ENCODE measurements at places on chromosomes 5 and 9. TPM values are rescaled to one million over a fixed set of nuclear protein-coding genes. Genes with fewer than 3 reads are reported as not detected.

TMEM215 gene
- not detected for total RNA-seq

SOX30 gene
- total RNA-seq: 0.52 TPM

MYMK gene
- not detected for total RNA-seq

IRGM gene
- total RNA-seq: 1.2 TPM

PCDHB12 gene
- total RNA-seq: 2.8 TPM

DNA sequence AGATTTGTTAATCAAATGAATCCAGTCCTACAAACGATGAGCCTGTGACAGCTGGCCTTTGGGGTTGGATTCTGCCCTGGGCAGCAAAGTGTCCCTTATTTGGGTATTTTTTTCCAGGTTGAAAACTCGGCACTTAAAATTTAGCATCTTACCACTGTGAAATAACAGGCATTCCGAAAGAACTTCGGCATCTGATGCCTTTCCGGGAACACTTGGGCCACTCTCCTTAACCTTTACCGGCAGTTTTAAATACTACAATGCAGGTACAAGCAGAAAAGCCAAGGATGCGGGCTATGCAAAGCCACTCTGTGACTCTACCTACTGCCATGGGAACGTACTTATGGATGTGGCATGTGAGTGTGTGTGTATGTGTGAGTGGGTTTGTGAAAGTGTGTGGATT is 1.0 kb upstream of the RASGRF2 start:
- no peak for DNase-seq

TICAM2 gene
- total RNA-seq: 2.8 TPM

DNA sequence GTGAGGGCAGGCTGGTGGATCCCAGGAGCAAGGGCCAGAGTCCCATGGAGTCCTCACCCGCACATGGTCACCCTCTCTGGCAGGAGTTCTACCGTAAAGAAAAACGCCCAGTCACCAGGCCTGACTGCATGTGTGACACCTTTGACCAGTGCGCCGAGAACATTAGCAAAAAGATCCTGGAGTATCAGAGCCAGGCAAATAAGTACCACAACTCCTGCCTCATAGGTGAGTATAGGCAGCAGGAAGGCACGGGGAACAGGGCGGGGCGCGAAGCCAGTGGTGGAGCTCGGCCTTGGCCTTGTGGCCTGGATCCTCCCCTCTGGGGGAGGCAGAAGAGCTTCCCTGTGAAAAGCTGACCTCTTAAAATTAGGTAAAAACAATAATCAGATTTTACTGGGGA is 45.4 kb upstream of the TDRD7 start:
- DNase-seq: no peak

DBH gene
- total RNA-seq: not detected

DNA sequence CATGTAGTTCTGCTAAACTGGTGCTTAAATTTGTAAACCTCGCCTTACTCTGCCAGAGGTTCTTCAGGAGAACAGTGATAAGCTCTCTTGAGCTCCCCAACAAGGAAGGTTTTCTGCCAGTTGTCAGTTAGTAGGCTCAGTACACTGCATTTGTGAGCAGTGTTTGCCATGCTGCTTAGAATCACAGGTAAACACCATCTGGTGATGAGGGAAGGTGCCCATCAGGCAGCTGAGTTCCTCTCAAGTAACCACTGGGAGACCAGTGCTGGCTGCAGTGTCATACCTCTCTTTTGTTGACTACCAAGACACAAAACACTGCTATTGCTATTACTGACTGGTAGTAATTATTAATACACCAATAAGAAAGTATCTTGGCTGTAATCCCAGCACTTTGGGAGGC is 186.2 kb upstream of the OTULINL start:
- DNase-seq: no peak

OBP2B gene
- total RNA-seq: not detected

- no peak for DNase-seq
Measured at GRCh38 chr5:150530951-150531588, 23.1 kb downstream of the NDST1 start.

- DNase-seq: no peak
Measured at GRCh38 chr5:129935626-129936025, 31.4 kb downstream of the CHSY3 start.

GRCh38 chr9:23044549-23044948 is 597.9 kb downstream of the DMRTA1 start:
- no peak for DNase-seq

- peak; percentile 52 for DNase-seq
Measured at GRCh38 chr9:33162721-33163311, 4.3 kb downstream of the B4GALT1 start.

DNA sequence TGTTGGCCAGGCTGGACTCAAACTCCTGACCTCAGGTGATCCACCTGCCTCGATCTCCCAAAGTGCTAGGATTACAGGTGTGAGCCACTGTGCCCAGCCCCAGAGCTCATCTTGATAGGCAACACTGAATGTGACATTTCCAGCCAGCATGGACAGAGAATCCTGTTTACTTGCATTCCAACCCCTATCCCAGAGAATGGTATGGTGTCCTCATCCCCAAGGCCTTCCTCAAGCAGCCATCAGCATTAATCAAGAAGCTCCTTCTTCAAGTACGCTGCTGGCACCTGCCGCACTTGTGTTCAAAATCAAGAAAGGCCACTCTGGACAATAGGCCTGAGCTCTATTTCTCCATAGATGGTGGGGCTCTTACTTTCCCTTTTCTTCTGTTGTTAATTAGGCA is 40.2 kb downstream of the STARD4 start:
- no peak for DNase-seq

GRCh38 chr5:69103521-69103920 is 9.7 kb downstream of the SLC30A5 start:
- DNase-seq: no peak

DNA sequence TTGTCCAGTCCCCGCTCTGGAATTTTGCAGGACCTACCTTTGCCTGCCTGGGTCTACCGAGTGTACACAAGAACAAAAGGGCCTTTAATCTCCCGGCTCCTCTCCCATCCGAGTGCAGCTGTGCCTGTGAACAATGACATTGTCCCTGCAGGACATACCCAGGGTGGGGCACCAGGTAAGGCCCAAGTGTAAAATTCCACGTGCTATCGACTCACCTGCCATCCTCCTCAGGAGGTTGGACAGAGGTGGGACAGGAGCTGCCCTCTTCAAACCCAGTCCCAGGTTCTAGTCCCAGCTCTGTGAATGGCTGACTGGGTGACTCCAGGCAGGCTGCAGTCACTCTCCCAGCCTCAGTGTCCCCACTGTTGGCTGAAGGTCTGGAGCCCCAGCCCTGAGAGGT is 159.6 kb upstream of the ALDH1B1 start:
- peak; percentile 17 for DNase-seq

ARID3C gene
- not detected for total RNA-seq

DNA sequence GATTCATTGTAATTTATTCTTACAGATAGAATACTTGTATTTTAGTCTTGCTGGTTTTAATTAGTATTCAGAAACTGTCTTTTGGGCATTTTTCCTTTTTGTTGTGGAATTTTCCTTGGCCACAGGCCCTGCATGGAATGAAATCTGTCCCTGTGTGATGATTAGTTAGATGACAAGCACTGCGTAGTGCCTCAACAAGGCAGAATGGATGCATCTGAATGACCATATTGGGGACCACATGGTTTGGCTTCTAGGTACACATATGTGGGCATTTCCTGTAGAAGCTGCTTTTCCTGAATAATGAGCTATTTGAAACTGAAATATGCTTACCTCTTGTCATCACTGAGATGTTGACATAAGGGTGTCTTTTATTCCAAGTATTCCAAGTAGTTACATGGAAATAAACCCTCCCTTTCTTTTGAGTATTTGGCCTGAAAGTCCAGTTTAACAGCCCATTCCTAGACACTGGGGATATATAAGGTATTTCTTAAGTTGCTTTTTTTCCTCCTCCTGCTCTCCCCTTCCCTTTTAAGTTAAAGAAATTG is 147.3 kb downstream of the YTHDC2 start:
- DNase-seq: no peak

ERMP1 gene
- 106 TPM for total RNA-seq

- DNase-seq: no peak
Measured at GRCh38 chr5:141560151-141560550, 58.6 kb downstream of the DIAPH1 start.

MEIKIN gene
- total RNA-seq: not detected

DNA sequence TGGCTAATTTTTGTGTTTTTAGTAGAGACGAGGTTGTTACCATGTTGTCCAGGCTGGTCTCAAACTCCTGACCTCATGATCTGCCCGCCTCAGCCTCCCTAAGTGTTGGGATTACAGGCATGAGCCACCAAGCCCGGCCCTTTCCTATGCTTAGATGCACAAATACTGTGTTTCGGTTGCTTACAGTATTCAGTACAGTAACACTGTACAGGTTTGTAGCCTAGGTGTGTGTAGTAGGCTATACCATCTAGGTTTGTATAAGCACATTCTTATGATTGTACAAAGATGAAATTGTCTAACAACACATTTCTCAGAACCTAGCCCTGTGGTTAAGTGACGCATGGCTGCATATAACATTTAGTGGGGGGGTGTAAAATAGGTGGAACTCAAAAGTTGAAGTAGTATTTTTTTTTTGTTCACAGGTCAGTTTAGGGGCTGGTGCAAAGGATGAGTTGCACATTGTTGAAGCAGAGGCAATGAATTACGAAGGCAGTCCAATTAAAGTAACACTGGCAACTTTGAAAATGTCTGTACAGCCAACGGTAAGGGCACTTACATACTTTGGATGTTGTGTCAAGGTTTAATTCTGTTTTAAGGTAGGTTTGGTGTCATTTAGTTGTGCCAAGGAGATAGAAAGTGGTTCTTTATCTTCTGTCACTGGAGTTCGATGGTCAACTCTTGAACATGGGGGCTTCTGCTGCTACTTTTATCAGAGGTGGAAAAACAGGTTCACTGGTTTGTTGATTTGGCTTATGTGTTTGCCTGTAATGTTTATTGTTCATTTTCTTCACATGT is 3.4 kb downstream of the NPM1 start:
- DNase-seq: no peak

DNA sequence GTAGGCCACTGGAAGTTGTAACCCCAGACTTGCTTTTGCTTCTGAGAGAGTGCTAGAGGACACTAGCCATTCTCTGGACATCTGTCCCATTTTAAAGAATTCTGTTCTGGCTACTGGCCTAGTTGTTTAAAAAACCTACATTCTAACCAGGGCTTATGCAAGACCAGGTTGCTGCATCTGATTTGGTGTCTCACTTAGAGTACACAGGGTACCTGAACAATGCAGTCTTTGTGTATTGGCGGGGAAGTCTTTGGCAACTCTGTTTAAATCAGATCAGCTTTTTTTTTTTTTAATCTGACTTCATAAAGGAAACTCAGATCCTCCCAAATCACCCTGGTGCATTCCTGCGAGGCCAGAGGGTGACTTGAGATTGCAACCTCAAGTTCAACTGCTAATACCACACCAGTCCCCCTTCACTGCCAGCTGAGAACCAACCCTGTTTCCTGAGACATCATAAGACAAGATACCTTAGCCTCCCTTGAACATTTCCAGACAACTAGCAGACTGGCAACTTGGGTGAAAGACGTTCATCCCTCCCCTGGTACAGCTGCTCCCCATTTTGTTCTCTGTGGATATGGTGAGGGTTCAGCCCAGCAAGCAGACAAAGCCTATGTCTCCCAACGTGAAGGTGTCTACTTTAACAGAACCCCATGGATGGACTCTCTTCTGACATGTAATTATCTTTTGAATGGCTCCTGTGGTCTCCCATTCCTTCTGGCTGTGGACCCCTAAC is 27.0 kb downstream of the SKP1 start:
- no peak for DNase-seq

DNA sequence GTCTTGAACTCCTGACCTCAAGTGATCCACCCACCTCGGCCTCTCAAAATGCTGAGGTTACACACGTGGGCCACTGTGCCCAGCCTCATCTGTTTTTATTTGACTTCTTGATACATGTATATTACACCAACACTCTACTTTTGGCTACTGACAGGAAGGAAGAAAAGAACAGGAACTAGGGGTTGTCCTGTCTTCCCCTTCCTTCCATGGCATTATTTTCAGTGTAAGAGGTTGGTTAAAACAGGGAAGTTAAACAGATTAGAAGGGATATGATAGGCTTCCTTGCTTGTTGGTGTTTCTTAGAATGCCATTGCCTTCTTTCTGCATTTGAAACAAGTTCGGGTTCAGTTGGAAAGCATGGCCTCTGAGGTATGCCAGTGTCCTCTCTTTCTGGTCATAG is 312.8 kb downstream of the NDUFS4 start:
- DNase-seq: no peak

DNA sequence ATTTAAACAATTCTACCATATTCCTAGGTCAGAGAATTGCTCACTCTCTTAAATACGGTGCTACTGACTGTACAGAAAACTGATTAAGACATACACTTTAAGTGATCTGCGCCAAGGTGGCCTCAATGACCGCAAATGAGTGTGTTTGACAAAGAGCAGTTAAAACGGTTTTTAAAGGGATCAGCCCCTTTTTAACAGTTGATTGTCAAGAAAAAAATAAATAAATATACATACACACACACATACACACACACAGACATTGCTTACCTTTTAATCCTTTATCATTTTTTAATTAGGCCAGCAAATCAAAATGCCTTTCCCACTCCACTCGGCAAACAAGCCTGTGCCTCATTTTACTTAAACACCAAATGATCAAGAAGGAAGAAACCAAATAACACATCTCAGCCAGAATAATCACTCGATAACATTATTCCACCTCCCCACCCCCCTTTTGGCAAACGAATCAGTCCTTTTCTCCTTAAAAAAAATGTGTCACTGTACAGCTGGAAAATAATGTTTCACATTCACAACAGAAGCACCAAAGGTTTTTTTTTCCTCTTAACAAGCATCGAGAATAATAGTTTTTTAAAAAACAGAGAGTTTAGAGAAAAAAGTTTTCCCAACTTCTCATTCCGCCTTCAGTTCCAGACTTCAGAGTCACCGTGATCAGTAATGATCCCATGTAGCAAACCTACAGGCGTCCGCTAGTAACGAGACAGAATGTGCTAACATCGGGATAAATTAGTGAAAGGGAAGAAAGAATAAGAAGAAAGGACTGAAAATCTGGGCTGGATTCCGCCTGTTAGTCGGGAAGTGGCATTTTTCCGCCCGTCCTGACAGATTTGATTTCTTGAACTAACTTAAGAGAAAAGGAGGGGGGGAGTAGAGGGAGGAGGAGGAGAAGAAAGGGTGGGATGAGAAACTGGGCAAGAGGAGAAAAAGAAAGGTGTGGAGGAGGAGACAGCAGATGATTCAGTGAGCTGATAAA is at the start of gene ZNF608:
TSS of gene ZNF608 (minus strand) at position 712 of the 988 bp plus-strand sequence. CDS start 1,650 bp downstream, outside the sequence.
- peak; percentile 49 for DNase-seq

SUSD3 gene
- total RNA-seq: 3.0 TPM

GABBR2 gene
- total RNA-seq: 12.2 TPM

OGN gene
- 18.1 TPM for total RNA-seq

DNA sequence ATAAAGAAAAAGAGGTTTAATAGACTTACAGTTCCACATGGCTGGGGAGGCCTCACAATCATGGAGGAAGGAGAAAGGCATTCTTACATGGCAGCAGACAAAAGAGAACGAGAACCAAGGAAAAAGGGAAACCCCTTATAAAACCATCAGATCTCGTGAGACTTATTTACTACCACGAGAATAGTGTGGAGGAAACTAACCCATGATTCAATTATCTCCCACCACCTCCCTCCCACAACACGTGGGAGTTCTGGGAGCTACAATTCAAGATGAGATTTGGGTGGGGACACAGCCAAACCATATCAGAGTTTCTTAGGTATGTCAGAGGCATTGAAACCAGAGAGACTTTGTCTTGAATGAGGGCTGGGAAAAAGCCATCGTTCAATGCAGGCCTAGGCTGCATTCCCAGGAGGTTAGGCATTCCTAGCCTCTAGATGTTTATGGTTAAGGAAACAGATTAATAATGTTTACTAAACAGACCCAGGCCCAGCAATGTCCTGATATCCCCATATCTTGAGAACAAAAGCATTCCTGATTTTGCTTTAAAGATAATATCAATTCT is 7.5 kb upstream of the PAIP1 start:
- DNase-seq: no peak

- no peak for DNase-seq
Measured at GRCh38 chr9:127977009-127977883, 3.5 kb downstream of the EEIG1 start.

GRCh38 chr9:12838546-12838945 is 63.7 kb downstream of the LURAP1L start:
- DNase-seq: no peak
